HEK293T (cell line): ENCODE measurements at places on chromosomes 6 and 20.

GRCh38 chr20:35610833-35611427 is 4.7 kb upstream of the SPAG4 start:
- no peak for DNase-seq

DNA sequence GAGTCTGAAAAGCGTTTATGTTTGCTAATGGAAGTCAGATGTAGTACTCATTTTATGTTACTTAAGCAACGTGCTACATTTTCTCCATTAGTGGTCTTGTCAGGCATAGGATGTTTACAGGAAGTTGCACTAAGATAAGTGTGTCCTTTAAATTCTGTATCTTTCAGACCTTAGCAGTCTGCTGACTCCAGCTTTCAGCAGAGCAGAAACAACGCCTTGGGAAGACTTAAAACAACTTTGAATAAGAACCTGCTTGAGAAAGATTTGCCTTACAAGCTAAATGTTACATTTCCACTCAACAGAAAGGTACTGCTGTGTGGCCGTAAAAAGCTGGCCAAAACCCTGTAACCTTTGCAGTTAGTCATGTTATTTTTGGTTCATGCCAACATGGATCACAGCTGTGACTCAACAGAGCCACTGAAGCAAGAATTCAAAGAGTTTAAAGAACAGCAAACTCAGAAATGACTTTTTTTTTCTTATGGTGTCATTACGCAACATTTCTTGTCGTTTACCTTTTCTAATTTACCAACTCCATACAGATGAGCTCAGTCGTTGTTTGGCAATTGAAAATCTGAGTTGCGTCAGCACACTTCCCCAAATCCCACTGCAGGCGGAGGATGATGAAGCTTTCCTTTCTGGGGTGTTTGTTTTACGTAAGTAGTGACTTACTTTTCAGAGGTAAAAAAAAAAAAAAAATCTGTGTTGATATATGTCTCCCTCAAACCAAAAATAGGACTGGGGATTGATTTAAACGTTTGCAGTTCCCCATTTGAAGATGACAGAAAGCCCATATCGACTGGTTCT is 27.9 kb upstream of the BMP6 start:
- no peak for DNase-seq

DNA sequence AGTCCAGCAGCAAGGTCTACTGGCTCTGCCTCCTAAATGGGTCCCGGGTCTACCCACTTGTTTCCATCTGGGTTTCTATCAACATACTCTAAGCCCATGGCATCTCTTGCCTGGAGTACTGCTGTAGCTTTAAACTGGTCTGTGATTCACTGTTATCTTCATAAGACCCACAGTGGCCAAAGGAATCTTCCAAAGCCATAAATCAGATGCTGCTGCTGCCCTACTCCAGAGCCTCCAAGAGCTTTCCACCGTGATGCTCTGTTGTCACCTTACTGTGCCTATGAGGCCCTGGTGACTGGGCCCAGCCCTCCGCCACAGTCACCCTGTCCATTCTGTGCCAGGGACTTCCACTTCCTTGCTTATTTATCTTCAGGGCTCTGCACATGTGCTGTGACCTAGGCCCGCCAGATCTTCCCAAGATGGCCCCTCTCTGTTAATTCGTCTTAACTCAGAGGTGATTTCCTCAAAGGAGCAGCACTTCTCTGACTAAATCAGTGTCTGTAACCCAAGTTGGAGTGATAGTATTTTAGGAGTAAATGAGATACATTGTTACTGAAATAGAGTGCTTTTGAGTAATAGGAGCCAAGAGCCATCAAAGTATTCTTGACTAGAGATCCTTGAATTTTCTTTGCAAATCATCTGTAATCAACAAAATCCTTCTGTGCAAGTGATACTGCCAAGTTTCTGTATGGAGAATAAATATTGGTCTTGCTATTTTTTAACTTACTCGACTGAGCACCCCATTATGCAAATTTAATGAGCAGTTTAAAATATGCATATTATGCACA is 102.5 kb downstream of the PPP1R14C start:
- DNase-seq, result no peak

DNA sequence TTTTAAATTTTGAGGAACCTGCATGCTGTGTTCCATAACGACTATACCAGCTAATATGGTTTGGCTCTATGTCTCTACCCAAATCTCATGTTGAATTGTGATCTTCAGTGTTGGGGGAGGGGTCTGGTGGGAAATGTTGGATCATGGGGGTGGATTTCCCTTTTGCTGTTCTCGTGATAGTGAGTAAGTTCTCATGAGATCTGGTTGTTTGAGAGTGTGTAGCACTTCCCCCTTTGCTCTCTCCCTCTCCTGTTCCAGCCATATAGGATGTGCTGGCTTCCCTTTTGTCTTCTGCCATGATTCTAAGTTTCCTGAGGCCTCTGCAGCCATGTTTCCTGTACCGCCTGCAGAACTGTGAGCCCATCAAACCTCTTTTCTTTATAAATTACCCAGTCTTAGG is 61.8 kb upstream of the NEDD9 start:
- DNase-seq, result no peak

- no peak for DNase-seq
Observed at GRCh38 chr20:34863421-34863965, 9.2 kb downstream of the GGT7 start.

DNA sequence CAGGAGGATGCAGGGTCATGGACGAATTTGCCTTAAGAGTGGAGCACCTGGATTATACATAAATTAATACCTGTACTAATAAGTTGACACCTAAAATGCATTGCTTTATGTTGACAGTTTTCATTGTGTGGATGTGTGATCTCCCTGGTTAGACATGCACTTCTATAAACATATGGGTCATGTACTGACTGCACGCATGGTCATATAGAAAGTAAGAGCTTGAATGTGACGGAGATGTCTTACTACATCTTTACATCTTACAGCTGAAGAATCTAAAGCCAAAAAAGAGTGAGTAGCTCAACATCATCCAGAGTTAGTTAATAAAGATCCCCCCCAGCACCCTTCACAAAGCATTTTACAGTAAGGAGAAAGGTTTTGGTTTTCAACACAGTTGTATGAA is 408.4 kb upstream of the JARID2 start:
- DNase-seq, result no peak

DNA sequence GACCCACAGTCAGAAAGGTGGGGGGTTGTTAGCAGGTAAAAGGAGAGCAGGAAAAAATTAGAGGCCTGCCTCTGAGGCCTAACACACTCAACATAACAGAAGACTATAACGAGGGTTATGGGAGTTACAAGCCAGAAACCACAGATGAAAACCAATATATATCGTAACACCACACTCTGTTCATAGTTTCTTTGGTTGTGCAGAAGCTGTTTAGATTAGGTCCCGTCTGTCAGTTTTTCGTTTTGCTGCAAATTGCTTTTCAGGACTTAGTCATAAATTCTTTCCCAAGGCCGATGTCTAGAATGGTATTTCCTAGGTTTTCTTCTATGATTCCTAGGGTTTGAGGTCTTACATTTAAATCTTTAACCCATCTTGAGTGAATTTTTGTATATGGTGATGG is 3.7 kb upstream of the MAP3K5 start:
- no peak for DNase-seq

DNA sequence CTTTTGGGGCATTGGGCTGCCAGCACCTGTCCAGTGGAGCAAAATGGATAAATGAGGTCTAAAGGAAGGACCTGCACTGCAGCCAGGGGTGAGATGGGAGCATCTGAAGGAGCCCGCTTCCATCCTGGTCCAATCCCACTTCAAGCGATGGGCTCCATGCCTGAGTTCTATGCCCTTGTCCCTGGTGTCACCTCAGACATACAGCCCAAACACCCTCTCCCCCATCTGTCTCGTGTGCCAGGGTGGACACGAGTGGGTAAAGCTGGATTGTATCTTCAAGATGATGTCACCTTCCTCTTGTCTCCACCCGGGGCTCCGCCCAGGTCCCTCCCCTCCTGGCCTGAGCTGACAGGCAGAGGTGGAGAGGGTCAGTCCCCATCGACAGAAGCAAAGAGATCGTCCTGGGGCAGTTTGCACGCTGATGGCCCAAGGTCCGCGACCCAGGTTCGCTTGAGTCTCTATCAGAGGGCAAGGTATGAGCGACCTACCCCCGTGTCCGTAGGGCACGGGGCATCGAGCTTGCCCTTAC is 544 bp downstream of the SMIM29 start:
- DNase-seq, result peak; percentile 12

GRCh38 chr6:52724406-52725121 is 38.7 kb downstream of the GSTA2 start:
- DNase-seq, result peak; percentile 83

DNA sequence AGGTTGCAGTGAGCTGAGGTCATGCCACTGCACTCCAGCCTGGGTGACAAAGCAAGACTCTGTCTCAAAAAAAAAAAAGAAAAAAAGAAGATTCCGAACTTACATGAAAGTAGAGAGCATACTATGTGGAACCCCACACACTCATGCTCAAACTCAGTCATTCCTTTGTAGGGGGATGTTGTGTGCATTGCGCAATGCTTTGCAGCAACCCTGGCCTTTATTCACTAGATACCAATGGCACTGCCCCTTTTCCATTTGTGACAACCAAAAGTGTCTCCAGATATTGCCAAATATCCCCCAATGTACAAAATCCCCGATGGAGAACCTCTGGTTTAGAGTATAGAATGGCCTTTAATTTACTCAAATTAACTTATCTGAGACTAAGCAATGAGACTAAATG is 158.6 kb downstream of the GJA1 start:
- no peak for DNase-seq

GRCh38 chr6:17167327-17167979 is 65.6 kb downstream of the STMND1 start:
- peak; percentile 74 for DNase-seq

DNA sequence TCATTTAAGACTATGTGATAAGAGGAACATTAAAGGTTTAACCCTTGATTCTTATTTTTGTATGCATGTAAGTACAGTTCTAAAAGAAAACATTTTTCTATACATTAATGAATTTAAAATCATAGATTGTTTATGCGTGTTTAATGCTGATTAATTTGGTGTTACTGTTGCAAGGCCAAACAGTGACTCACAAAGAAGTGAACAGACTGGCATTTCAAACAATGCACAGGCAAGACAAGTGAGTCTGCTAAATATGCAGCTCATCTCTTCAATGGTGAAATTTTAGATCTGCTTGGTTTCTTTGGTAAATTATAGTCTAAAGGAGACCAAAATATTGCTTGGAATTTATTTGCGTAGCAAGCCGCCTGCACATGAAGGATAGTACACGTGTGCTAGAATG is 417.4 kb upstream of the SOX4 start:
- no peak for DNase-seq

GRCh38 chr20:50054626-50055511 is 58.1 kb downstream of the UBE2V1 start:
- DNase-seq, result no peak

- no peak for DNase-seq
Observed at GRCh38 chr20:41320976-41321375, 3.4 kb upstream of the ZHX3 start.

- no peak for DNase-seq
Observed at GRCh38 chr6:95242560-95242959, 334.8 kb upstream of the MANEA start.

GRCh38 chr6:163354085-163354484 is 60.4 kb upstream of the QKI start:
- no peak for DNase-seq

- peak; percentile 75 for DNase-seq
Observed at GRCh38 chr20:44736170-44737021, 9.3 kb upstream of the KCNK15 start.

DNA sequence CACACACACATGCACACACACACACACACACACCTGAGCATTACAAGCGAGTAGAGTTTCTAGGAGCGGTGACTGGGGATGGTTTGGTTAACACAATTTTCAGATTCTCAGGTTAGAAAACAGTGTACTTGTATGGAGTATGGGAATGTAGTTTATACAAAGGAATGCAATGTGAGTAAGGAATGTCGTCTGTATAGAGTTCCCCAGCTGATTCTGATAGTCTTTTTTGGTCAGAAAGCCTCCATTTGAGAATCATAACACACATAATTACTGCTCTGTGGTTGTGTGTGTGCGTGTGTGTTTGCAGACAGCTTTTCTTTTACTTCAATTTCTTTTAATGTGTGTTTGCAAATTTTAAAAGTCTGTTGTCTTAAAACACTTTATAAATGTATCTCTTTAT is 93.2 kb downstream of the MYO6 start:
- no peak for DNase-seq

- DNase-seq, result no peak
Observed at GRCh38 chr20:53623134-53623453, 29.5 kb upstream of the ZNF217 start.

DNA sequence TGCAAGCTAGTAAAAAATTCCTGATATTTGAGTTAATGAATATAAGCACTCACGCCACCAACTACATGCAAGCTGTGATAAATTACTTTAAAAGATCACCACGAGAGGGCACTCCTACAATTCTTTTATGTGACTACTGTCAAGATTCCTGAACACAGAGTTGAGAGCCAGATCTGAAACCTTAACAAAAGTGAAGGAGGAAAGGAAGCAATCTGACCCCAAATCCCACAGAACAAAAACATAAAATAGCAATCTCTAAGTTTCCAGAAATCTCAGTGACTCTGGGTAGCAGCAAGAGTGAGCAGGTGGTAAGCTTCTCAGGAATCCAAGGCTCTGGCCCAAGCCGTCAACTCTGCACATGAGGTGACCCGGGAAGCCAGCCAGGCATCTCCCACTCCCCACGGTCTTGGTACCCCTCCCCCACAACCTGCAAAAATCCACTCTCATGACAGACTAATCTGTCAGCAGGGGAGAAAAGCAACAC is 55.1 kb downstream of the STAU1 start:
- peak; percentile 55 for DNase-seq

DNA sequence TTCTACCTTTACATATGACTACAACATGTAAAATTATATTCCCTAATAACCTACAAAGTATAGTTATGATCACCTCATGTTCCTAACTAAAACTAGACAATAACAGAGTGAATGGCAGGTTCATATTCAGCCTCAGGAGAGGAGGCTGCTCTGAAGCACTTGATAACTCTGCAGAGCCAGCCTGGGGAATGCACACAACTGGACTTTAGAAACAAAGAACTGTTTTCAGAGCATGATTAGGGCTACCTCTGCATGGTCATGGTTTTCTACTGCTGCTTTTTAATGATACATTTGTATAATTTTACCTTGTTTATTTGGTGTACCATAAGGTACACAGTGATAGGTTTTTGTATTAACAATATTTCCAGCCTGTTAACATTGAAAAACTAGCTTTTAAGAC is 50.3 kb downstream of the TRPC4AP start:
- DNase-seq, result no peak

- peak; percentile 24 for DNase-seq
Observed at GRCh38 chr6:144094731-144095133, 641 bp downstream of the SF3B5 start.

- DNase-seq, result no peak
Observed at GRCh38 chr6:4907602-4908001, 96.2 kb downstream of the RPP40 start.

DNA sequence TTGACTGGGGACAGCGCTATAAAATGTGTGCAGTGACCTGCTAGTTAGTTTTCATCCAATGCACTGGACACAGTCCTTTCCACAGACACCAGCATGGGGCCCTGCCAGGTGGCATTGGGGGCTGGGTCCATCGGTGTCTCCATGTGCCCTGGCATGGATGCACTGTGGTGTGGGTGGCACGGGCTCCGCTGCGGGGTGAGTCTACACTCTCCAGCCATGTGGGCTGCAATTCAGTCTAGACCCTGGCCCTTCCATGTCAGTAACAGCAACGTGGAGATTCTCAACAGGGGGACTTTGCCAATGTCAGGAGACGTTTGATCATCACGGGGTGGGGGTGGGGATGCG is 100.0 kb downstream of the RAMACL start:
- DNase-seq, result no peak

- no peak for DNase-seq
Observed at GRCh38 chr6:133085896-133086295, 155.3 kb upstream of the EYA4 start.
